ENCODE measurements at places on chromosomes 13 and 19.

GRCh38 chr13:38819053-38819452, 132.2 kb downstream of the FREM2 start:
- DNase-seq, result no peak

DNA sequence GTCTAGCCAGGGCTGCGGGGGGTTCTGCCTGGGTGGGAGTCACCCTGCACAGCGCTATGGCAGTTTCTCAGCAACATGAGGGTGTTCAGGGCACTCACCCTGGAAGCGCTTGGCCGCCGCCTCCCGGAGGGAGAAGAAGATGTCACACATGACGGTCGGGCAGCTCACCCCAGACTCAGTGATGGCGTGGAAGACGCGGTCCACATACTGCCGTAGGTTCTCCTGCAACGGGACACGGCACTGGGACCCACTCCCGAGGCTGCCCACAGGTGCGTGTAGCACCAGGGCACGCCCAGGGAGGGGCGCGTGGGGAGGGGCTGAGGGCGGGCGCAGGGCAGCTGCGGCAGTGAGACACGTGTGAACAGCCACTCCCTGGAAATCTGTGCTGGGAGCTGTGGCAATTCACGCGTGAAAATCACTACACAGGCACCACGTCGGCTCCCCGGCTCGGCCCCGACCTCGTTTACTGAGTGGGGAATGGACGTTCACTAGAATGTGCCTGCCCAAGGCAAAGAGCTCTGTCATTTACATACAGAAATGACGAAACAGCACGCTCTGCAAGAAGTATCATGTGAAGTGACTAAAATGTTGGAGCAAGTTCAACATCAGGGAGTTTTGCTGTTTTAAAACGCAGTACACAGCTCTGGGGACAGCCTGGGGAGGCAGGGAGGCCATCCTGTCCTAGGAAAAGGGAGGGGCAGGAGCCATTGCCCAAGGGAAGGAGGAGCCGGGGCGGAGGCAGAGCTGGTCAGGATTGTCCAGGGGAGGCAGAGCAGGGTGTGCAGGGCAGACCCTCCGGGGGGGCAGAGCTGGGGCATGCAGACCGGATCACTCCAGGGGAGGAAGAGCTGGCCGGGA, 41.5 kb upstream of the C13orf46 start:
- DNase-seq, result no peak

- no peak for DNase-seq
These were observed 1.5 kb upstream of the RAB3A start for GRCh38 chr19:18205200-18205892.

GRCh38 chr19:29268103-29268502, 55.2 kb upstream of the UQCRFS1 start:
- DNase-seq, result no peak

- DNase-seq, result peak; percentile 80
These were observed 48.0 kb upstream of the ADGRE5 start for GRCh38 chr19:14333101-14333871.

- DNase-seq, result no peak
These were observed 166.1 kb downstream of the USP12 start for GRCh38 chr13:27005556-27005955.

GRCh38 chr19:19566306-19566705, 28.2 kb downstream of the CILP2 start:
- no peak for DNase-seq

- DNase-seq, result no peak
These were observed 32.7 kb upstream of the DCLK1 start for GRCh38 chr13:36163809-36164308.

GRCh38 chr13:99757756-99758459, 213.7 kb downstream of the ZIC5 start:
- DNase-seq, result no peak

GRCh38 chr19:28820289-28820688, 392.7 kb downstream of the UQCRFS1 start:
- DNase-seq, result no peak

- no peak for DNase-seq
These were observed 81.3 kb downstream of the SACS start for GRCh38 chr13:23352161-23352560.

DNA sequence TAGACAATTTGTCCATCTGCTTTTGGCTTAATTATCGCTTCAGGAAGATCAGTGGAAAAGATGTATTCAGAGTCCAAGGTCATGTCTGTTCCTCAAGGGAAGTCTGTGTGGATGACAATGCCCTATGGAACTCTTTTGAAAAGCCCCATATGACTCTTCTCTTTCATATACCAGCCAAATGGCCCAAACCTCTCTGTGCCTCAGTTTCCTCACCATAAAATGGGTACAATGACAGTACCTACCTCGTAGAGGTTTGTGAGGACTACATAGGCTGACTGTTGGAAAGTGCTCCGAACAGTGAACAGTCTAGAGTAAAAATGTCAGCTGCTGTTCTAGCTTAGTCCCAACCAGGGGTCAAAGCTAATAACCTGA, 104.6 kb downstream of the COL4A2 start:
- no peak for DNase-seq

GRCh38 chr13:98364647-98365046, 187.6 kb upstream of the RNF113B start:
- no peak for DNase-seq

- no peak for DNase-seq
These were observed 579 bp downstream of the CPT1C start for GRCh38 chr19:49691243-49692146.

DNA sequence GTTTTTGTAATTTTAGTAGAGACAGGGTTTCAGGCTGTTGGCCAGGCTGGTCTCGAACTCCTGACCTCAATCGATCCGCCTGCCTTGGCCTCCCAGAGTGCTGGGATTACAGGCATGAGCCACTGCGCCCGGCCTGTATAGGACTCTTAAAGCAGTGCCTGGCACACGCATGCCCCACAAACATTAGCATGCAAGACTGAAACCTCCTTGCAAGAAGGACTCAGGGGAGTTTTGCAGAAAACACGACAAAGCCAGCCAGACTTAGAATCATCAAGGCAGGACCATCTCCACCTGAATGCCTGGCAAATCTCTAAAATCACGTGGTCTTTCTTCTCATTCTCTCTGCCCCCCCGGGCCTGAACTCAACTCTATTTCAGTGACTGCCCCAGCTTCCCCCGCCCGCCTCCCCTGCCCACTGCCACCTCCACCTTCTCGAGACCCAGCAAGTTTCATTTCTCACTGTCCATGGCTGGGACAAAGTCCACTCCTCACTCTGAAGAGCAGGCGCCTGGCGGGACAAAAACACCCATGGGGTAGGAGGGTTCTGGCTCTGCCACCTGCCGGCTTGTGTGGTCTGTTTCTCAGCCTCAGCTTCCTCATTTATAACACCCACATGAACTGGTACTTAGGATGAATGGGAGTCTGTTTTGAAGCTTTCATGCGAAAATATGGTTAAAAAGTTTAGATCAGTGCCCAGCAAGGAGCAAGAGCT, 2.4 kb downstream of the TICAM1 start:
- DNase-seq, result no peak

GRCh38 chr19:11278670-11279069, 16.3 kb upstream of the DOCK6 start:
- DNase-seq, result no peak

DNA sequence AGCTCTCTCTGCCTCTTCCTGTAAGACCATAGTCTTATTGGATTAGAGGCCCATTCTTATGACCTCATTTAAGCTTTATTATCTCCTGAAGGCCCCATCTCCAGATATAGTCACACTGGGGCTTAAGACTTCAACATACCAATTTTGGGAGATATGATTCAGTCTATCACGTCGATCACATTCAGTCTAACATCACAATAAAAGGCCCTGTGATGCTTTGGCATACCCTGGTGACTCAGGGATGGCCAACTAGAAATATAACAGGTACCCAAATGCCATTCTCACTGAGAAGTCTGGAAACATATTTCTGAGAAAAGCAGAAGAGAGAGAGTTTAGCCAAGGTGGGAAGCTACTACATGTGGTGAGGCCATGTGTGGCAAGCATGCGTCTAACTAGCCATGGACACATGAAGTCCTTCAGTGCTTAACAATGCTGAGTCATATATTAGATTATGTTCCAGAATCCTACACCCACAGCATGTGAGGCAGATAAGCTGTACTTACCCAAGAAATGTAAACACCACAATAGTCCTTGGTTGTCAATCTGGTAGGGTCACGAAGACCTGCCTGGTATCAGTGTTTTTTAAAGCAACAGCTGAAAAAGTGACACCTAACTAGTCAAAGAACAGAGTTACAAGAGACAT, 485.1 kb downstream of the FOXO1 start:
- peak; percentile 76 for DNase-seq

GRCh38 chr13:83515268-83516015, 366.8 kb downstream of the SLITRK1 start:
- DNase-seq, result no peak

- no peak for DNase-seq
These were observed 16.0 kb downstream of the CRTC1 start for GRCh38 chr19:18699403-18700054.

DNA sequence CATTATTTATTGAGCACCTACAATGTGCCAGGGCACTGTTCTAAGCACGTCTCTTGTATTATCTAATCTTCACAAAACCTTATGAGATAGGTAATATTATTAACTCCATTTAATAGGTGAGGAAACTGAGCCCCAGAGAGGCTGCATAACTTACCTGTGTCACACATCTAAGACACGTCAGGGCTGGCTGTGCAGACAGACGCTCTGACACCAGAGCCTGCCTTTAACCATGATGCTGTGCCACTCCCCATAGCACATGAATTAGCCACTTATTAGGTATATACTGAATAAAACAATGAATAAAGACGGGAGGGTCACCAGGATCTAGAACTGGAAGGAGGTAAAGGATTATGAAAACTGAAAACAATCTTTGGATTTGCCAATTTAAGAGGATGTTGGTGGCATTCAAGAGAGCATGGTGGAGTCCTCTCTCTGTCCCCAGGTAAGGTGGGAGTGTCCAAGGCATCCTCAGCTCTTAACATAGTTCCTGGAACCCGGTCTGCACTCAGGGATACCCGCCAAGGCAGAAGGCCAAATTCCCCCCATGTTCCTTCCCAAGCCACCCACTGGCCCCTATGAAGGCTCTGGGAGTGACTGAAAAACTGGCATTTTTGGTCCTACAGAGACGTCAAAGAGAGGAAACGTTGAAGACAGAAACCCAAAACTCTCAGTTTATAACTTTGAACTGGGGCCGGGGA, 479.7 kb downstream of the FOXO1 start:
- DNase-seq, result no peak

DNA sequence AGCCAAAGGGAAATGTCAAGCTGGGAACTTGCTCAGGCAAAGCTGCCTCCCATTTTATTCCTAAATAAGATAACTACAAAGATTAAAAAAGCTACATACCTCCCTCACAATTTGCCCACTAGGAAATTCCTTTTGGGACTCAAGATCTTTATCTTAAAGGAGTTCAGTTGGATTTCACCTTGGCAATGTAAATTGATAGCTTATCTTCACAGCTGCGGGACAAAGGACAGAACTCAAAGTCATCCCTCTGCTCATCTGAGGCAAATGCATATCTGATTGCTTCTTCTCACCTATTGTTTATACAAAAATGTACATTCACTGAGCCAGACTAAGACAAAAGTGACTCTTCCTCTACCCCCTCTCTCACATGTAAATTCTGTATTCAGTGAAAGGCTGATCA, 47.8 kb downstream of the FGF14 start:
- DNase-seq, result no peak

- DNase-seq, result no peak
These were observed 1.2 kb upstream of the BABAM1 start for GRCh38 chr19:17266026-17266425.

GRCh38 chr13:40231311-40231710, 435.1 kb downstream of the FOXO1 start:
- DNase-seq, result no peak

DNA sequence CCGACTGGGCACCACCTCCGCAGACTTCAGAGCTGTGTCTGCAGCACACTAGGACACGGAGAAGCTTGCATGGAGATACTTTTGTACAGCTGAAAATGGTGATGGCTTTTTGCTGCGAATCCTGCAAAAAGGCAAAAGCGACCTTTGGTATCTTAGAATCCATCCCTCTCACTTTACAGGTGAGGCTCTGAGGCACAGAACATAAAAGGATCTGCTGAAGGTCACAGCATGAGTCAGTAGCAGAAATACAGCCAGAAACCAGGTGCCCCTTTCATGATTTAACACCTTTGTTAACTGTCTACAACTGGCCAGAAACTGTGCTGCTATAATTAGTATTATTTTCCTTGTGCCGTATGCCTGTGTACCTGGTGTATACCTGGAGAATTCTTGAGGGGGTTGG, 48.3 kb downstream of the EFNB2 start:
- no peak for DNase-seq

DNA sequence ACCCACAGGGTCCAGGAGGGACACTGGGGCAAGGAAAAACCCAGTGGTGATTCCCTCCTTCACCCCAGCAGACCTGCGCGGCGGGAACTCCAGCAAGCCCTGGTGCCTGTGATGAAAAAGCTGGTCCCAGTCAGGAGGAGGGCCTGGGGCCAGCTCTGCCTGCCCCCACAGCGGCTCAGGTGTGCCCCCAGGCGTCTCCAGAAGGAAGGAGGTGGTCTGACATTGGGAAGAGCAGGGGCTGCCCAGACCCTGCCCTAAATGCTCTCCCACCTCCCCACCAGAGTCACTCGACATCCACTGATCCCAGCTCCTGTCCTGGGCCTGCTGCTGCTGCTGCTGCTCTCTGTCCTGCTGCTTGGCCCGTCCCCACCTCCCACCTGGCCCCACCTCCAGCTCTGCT, 6.2 kb downstream of the PTH2 start:
- DNase-seq, result no peak

DNA sequence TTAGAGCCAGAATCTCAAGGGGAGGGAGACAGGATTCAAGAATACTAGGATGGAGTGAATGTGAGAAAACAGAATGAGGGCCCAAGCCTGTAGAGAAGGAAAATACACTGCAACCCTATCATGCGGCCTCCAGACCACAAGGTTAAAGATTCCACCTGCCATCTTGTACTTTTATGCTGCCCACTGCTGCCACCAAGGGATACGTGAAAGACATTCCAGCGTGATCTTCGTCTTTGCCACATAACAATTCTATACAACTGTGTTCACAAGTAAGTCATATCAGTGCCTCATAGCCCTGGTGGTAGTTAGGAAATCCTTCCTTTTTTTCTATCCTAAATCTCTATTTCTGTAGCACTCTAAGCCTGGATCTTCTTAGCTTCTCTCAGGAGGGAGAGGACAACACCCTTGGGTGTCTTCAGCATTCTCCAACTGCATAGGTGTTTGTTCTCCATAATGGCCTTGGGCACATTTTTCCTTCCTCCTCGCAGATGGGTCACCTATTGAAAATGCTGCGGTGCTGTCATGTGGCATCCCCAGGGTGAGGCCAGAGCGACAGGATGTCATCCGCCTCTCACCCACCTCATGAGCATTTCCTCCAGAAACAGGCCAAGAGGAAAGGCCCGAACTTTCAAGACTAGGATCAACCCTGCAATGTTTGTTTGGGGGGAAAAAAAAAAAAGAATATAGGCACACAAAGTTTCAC, 13.6 kb downstream of the TPT1 start:
- DNase-seq, result no peak

GRCh38 chr19:35153701-35154524, 622 bp upstream of the FXYD5 start:
- no peak for DNase-seq

GRCh38 chr19:771332-771785, 20.4 kb downstream of the MISP start:
- DNase-seq, result no peak
